ENCODE measurements at places on chromosomes 7 and 10.

- DNase-seq: no peak
These were observed 176.2 kb downstream of the CCDC3 start for GRCh38 chr10:12825260-12825849.

- DNase-seq: no peak
These were observed 367.7 kb upstream of the SEMA3D start for GRCh38 chr7:85554236-85555178.

DNA sequence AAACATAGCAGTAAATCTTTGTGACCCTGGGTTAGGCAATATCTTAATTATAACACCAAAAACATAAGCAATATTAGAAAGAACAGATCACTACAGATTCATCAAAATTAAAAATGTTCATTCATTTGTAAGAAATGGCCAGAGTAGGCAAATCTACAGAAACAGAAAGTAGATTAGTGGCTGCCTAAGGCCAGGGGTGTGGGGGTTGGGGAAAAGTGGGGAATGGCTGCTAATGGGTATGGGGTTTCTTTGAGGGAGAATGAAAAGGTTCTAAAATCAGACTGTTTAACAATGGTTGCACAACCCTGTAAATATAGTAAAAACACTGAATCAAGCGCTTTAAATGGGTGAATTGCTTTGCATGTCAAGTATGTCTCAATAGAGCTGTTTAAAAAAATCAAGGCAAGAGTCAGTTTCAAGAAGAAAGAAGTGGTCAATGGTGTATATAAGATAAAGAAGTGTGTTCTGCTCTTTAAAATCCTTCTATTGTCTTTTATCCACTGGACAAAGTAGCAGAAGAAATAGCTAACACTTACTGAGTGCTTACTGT, 42.6 kb downstream of the CDK6 start:
- DNase-seq: no peak

- no peak for DNase-seq
These were observed 891.9 kb upstream of the MBL2 start for GRCh38 chr10:53664282-53665019.

DNA sequence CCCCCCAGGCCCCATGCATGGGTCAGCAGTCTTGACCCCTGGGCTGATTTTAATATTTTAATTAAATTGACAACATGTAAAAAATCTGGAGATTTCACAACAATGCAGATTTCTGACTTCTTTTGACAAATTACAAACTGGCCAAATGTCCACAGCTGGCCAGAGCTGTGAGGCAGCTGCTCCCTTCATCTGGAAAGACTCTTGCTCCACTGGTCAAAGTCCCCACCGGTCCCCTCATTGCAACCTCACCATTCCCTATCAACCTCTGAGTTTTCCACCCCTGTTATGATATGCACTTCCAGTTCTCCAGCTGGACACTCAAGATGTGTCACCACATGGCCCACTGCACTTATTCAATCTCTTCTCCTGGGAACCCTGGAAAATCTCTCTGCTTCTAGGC, 266.2 kb downstream of the KCNMA1 start:
- no peak for DNase-seq

- no peak for DNase-seq
These were observed 12.3 kb upstream of the ADRB1 start for GRCh38 chr10:114031073-114031972.

GRCh38 chr7:136058546-136058945, 81.4 kb upstream of the MTPN start:
- no peak for DNase-seq

GRCh38 chr7:140051820-140052219, 10.9 kb downstream of the PARP12 start:
- no peak for DNase-seq

DNA sequence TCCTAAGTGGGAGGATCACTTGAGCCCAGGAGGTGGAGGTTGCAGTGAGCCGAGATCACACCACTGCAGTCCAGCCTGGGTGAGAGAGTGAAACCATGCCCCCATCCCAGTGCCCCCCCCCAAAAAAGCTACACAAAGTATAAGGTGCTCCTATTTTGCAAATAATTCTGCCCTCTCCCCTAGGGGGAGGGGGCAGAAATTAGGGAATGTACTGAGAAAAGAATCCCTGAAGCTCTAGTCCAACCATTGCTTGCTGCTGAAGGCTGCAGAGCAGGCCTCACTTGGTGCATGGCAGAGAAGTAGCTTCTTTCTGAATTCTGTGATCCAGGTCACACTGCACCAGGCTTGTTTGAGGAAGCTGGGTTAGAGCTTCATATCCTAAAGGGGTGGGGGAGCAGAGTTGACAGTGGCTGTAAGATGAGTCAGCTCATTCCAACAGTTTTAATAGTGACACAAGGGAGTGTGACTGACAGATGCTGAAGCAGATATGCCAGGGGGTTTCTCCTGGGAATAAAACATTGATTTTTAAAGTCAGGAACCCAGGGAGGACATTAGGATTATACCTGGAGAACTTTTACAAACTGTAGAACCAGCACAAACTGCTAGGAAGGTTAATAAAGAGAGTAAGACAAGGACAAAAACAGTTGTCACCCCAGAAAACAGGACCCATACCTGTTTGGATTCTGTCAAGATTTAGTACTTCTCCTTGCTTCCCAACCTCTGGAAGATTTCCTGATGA, 32.8 kb upstream of the STRIP2 start:
- DNase-seq: no peak

DNA sequence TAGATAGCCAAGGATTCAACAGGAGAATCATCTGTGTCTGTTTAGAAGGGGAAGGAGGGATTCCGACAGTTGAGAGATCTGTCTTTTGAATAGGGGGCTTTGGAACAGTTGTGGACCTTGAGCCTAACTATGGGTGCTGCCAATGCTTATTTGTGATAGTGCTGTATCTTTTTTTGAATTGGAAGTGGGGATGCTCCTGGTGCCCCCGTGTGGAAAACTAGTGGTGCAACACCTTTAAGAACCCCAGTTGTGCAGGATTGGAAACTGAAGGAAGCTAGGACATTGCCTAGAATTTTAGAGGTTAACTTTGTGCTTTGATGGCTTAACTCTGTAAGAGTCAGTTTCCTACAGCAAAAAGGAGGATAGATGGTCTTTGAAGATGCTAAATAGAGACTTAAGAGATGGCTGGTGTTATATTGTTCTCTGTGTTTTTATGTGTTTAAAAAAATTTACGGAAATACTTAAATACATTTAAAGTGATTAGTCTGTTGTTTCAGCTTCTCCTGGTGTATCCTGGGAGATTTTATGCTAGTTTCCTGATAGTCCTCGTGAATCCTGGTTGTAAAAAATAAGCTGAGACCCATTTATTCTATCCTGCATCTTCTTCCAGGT, 69.3 kb downstream of the AP3M1 start:
- peak; percentile 13 for DNase-seq

- no peak for DNase-seq
These were observed 906.7 kb upstream of the AUTS2 start for GRCh38 chr7:68691261-68692216.
